ENCODE measurements at places on chromosomes 6 and 20.

DNA sequence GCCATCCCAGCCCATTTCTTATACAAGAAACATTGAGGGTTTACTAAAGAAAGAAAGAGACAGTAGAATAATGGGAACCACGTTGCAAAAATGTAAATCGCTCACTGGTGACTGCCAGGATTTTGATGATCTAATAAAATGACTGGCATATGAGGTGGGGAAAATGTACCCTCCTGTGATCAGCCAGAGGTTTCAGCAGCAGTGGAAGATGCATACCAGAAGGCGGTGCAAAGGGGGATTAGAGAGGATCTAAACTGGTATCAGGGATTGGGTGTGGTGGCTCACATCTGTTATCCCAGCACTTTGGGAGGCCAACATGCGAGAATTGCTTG, 60.8 kb upstream of the DDR1 start:
- DNase-seq: no peak

GRCh38 chr6:4466261-4466660, 309.9 kb upstream of the CDYL start:
- DNase-seq: no peak

- DNase-seq: no peak
Observed at GRCh38 chr6:143765422-143766184, 77.5 kb upstream of the LTV1 start.

- DNase-seq: no peak
Observed at GRCh38 chr6:51314965-51315364, 496.3 kb downstream of the TFAP2B start.

GRCh38 chr6:161035981-161036263, 44.4 kb downstream of the MAP3K4 start:
- no peak for DNase-seq

DNA sequence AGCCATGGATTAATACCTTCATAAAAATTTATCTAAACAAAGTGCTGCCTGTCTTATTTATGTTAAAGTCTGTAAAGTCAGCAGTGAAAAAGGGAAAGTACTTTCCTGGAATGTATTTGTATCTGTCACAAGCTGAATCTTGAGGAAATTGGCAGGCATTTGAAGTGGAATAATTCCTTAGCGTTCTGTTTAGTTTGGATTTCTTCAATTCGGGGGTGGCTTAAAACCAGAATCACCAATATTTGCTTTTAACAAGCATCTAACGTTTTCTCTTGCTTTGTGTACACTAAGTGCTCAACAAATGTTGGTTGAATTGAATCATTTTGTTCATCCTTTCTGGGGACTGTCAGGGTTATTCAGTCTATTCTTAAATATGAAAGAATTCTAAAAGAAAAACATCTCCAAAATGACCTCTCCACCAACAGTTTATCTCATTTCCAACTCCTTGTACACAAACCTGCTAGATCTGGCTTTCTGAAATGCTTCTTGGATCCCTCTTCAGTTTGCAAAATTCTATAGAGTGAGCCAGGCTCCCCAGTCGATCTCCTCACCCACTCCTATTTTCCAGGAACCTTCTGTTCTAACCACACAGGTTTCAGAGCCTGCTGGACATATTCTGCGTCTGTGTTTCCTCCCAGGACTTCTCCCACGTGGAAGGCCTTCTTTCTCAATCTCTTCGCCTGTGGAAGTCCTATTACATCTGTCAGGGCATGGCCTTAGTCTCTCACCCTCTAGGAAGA, 2.0 kb upstream of the NPEPL1 start:
- no peak for DNase-seq

DNA sequence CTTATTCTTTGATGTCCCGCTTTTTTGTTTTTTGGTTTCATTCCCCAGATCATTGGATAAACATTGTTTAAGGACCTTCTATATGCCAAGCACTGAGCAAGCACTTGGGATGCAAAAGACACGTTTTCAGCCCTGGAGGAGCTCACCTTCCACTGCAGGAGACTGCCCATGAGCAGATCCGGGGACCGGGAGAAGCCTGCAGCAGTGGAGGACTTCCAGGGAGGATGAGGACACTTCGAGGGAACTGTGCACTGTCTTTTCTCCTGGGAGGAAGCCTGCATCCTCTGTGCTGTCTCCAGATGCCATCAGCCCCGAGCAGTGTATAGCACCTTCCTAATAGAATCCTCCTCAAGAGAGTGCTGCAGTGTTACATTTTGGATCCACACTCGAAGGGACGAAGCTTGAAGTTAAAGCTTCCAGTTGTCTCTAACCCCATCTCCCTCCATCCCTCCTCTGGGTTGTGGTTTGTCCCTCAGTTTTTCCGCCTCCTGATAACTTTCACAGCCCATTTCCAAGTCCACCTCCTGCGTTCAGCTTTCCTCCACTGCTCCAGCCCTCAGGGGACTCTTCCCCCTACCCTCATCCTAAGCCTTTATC, 5.8 kb upstream of the KCNG1 start:
- no peak for DNase-seq

GRCh38 chr20:38952153-38952552, 10.0 kb upstream of the DHX35 start:
- no peak for DNase-seq

DNA sequence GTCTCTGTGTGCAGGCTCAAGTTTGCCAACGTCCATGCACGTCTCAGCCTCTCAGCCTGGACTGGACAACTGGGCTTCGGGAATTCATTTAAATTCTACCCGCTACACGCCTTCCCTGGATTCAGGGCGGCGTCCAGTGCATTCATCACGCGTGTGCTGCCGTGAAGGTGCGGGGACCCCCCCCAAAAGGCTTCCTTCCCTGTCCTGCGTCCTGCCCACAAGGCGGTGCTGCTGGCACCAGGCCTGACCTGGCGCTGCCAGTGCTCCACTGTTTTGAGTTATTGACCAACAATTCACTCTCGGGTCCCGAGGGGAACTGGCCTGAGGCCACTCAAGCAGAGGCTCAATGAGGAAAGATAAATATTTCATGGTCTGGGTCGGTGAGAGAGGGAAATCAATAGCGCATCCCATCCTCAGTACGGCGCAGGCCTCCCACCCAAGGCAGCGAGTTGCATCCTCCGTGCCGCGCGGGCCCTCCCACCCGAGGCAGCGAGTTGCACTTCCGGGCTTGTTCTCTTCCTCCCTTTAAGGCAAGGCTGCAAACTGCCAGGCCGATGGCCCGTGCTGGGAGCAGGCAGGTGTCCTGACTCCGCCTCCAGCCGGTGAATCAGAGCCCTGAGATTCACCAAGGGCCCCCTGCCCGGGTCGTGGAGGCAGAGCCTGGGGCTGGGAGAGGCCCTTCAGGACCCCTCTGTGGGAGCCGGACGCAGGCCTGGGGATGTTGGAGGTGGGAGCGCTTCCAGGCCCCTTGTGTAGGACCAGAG, 22.8 kb upstream of the BHLHE23 start:
- no peak for DNase-seq

DNA sequence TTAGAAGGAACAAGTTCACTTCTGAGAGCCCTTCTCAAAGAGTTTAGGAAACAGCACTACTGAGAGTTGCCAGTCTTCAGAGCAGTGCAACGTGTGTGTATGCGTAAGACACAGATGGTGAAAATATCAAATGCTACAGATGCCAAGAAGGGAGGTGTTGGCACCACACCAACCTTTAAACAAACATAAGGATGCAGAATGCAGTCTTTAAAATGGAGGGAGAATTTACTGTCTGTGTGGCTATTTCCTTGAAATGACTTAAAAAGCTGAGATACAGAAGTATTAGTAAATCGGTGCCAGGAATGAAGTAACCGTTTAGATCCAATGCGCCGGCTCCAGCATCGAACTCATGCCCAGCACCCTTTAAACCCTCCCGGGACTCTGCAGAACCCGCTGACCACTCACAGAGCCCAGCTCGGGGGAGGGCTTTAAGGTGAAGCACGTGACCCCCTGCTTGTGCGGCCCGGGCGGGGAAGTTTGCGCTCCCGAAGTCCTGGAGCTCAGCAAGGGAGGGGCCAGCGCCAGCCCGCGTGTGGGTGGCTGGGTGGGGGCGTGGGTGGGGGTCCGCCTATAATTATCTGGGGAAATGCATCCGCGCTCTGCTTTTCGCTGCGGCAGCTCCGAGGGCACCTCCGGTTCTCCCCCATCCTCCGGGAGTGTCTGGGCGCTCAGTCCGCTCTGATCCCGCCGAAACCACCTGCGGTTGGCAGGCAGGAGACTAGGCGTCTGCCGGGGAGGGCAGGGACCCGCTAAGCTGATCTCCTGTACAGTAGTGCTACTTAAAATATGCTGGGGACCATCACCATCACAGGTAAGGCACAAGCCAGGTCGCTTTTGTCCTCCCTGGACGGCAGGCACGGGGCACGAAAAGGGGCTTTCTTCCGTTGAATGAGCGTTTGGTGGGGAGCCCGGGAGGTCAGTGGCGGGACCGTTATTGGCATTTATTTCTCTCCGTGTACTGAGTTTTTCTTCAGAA, 66.0 kb downstream of the ZBTB2 start:
- DNase-seq: no peak

GRCh38 chr6:134666125-134666524, 283.8 kb downstream of the ALDH8A1 start:
- no peak for DNase-seq

DNA sequence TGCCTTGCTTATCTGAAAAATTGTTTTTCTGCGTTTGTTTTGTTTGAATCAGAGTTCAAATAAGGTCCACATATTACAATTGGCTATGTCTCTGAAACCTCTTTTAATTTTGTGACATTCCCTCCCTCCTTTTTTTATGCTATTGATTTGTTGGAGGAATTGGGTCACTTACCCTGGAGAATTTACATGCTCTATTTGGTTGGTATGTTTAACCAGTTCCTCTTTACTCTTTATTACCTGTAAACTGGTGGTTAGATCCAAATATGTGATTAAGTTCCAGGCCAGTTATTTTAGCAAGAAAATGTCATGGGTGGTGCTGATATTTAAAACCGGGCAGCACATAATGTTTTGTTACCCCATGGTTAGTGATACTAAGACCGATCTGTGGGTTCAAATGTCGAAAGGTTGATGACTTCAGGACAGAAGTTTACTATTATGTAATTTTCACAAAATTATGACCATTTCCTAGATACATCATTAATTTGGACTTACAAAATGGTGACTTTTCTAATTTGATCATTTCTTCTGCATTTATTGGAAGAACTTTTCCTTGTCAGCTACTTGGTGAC, 77.3 kb downstream of the KIZ start:
- no peak for DNase-seq

DNA sequence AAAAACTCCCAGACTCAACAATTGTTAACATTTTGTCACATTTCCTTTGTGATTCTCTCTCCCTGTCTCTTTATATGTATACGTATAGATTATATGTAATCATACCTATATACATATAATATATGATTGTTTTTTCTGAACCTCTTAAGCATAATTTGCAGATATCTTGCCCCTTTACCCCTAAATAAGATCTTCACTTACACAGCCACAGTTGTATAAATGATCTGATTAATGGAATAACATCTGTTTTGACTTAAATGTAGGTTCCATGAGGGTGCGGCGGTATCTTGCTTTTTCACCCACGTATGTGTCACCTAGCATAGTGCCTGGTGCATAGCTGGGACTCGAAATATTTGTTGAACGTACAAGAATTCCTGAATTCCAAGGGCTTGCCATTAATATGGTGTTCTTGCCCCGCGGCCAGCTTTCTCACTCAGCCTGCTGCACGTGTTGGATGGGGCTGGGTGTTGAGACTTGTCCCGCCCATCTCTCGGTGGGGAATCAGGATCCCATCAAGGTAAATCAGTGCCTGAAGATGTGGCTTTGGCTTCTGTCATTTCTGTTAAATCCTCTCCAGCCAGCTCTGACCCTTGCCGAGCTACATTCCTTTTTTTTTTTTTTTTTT, 10.4 kb upstream of the MANBAL start:
- no peak for DNase-seq

GRCh38 chr20:45392733-45393132, 14.6 kb upstream of the TP53TG5 start:
- DNase-seq: no peak

GRCh38 chr6:162854734-162855191, 127.0 kb downstream of the PACRG start:
- DNase-seq: peak; percentile 11

DNA sequence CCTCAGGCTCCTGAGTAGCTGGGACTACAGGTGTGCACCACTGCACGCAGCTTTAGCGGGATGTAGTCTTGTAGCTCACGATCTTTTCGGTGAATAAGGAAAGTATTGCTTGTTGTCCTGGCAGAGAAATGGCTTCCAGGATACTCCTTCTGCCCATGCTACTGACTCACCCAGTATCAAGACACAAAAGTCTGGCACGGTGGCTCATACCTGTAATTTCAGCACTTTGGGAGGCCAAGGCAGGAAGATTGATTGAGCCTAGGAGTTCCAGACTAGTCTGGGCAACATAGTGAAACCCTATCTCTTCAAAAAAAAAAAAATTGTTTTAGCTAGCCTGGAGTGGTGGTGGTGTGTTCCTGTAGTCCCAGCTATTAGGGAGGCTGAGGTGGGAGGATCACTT, 40.9 kb upstream of the B4GALT5 start:
- no peak for DNase-seq

DNA sequence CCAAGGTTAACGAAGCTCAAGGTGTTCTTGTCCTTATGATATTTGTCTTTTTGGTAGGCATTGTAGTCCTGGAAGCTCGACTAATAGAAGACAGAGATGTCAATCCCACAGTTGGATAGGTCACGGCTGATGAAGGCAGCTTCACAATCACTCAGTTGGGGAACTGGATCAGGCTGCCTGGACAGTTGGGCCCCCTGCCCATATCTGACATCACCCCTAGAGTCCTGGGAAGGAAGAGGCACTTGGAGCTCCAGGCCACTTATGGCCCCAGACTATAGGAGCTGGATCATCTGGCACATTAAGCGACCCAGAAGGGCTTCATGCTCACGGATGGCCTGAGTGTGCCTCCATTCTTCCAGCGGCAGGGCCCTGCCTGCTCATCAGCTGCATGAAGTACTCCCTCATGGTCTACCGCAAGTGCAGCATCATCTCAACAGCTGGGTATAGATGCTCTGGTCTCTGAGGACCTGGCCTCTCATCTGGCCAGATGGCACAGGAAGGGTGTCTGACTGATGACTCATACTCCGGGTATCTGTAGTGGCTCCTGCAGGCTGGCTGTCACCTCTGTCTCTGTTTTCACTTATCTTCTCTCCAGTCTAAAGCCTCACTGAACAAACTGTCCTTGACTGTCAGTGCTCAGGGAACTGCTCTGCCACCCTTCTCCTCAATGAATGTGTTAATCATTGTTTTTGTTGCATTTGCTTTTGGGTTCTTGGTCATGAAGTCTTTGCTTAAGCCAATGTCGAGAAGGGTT, 29.2 kb upstream of the SSR1 start:
- peak; percentile 47 for DNase-seq

GRCh38 chr6:36769183-36769675, 70.0 kb downstream of the CPNE5 start:
- DNase-seq: no peak

GRCh38 chr6:122400462-122401089, 1.1 kb downstream of the HSF2 start:
- DNase-seq: no peak

GRCh38 chr6:113630738-113631535, 226.2 kb upstream of the MARCKS start:
- DNase-seq: no peak

DNA sequence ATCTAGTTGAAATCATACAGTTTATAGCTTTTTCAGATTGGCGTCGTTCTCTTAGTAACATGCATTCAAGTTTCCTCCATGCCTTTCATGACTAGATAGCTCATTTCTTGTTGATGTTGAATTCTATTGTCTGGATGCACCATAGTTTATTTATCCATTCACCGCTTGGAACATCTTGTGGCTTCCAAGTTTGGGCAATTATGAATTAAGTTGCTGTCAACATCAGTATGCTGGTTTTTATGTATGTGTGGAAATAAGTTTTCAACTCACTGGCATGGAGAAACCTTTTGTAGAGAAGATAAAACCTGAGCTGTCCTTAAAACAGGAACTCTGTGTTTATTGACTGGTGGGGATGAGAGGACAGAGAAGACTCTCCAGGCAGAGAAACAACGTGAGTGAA, 248.0 kb downstream of the CDC5L start:
- DNase-seq: no peak

Measured in NCI-H510A (cell line).